Osteocyte (in vitro differentiated cells): ENCODE measurements at places on chromosomes 5 and 9. TPM values are rescaled to one million over a fixed set of nuclear protein-coding genes. Genes with fewer than 3 reads are reported as not detected.

MRPL41 gene
- total RNA-seq = 51.9 and 53.8 TPM in 2 replicates

- no peak for DNase-seq
- H3K27ac ChIP-seq = no peak overlapping the region
- H3K27me3 ChIP-seq = no peaks in the 10 kb centered on the region
- no peaks in the 10 kb centered on the region for H3K4me1 ChIP-seq
Measured at GRCh38 chr9:117249799-117250198, 165.1 kb downstream of the ASTN2 start.

C9orf50 gene
- total RNA-seq = not detected in 2 replicates

PKD2L2 gene
- total RNA-seq = not detected in 2 replicates

GOLGA1 gene
- total RNA-seq = 22.0 and 22.4 TPM in 2 replicates
